ENCODE measurements at places on chromosomes 6 and 20.
A peak's percentile ranks its signal among the peaks of the same experiment; 100 is the strongest.

- no peak for DNase-seq
These were observed 164.9 kb downstream of the UTRN start for GRCh38 chr6:144449911-144450597.

DNA sequence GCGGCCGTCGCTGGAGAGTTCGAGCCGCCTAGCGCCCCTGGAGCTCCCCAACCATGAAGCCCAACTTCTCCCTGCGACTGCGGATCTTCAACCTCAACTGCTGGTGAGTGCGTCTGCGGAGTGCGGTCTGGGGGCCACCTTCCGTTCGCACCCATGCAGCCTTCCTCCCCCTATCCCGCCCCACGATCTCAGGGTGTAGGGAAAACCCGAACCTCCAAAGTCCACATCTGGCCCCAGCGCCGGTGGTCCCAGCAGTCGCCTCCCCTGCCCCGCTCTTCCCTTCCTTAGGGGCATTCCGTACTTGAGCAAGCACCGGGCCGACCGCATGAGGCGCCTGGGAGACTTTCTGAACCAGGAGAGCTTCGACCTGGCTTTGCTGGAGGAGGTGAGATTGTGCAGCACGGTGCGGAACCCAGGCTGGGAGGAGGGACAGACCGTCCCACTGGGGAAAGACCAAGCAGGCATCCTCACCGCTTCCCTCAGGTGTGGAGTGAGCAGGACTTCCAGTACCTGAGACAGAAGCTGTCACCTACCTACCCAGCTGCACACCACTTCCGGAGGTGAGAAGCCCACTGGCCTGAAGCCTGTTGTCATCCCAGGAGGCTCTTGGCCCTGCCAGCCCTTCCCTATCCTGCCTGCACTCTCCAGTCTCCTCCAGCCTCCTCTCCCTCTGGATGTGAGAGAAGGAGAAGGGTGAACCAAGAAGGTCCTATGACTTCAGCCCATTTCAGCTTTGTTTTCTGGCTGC lies 719 bp downstream of the SMPD2 start:
- peak; percentile 56 for DNase-seq

- no peak for DNase-seq
These were observed 8.7 kb upstream of the CCN5 start for GRCh38 chr20:44706301-44707017.

DNA sequence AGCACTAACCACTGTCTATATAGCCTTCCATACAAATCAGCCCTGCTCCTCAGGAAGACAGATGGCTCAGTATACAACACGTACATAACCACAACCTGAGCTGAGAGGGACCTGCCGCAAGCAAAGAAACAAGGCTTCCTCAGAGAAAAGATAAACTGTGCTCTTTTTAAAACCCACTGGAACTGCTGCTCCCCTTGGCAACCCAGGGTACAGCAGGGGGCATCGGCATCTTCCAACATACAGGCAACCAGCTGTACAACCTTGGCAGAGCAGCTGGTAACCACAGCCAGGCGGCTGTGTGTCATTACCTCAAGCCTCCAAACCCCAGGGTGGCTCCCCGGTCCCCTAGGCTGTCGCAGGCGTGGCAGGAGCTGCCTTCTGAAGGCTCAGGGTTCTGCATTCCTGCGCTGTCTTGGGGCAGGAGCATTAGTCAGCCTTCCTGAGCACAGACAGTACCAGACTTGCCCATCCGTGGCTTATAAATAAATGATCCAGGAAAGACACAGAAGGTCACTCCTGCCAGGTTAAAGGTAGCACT lies 249.5 kb downstream of the ADGRG6 start:
- no peak for DNase-seq

DNA sequence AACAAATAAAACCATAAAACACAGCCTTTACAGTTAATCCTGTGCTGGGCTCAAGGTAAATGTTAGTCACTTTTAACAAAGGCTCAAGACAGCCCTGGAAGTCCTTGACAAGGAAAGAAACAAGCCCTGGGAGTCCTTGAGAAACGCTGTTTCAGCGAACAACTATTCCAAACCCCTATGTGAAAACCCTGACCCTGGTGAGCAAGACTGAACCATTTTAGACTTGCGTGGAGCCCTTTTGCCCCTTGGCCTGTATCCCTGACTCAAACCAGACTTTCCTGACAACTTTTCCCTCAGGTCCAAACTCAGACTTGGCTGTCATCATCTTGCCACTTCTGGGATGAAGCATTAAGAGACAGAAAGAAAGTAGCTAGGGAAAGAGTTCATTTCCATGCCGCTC lies 180.4 kb downstream of the AIG1 start:
- no peak for DNase-seq

DNA sequence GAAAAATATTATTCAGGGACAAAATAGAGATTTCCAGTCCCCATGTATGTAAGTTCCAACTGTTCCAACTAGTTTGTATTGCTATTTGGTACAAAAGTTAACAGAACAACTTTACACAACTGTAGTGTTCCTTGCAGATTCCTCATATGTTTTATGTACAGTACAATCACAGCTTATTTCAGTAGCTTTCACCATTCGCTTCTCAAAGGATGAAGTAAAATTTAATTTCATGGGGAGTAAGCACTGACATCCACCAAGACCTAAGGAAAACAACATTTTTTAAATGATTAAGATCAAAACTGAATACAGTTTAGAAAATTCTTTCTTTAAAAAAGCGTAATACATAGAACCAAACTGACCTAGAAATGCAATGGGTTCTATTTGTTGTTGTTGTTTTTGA lies 24.6 kb downstream of the ZNF217 start:
- no peak for DNase-seq

DNA sequence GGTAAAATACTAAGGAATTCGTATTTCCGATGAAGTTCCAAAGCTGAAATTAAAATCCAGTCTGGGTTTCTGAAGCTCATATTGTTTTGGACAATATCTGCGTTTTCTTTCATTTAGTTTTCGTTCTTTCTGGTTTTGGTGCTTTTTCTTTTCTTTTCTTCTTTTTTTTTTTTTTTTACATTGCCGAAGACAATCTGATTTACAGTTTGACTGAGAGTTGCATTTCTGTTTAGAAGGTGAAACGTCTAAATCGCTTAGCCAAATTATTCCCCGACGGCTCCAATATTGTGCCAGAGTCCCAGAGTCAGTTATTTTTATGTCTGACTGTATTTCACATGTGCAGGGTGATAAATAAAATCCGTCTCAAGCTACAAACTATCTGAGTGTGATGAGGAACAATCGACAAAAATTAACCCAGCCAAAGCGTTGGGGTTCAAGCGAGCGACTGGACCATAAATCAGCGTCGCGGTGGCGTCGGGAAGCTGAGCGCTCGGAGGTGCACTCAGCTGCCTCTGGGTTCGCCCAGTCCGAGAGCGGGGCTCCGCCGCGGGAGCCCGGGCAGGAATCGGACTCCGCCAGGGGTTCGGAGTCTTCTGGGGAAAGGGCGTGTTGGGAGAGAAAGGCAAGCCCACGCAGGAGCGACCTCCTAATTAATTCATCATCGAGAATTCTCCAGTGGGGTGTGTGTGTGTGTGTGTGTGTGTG lies 8.2 kb upstream of the TBX18 start:
- no peak for DNase-seq

DNA sequence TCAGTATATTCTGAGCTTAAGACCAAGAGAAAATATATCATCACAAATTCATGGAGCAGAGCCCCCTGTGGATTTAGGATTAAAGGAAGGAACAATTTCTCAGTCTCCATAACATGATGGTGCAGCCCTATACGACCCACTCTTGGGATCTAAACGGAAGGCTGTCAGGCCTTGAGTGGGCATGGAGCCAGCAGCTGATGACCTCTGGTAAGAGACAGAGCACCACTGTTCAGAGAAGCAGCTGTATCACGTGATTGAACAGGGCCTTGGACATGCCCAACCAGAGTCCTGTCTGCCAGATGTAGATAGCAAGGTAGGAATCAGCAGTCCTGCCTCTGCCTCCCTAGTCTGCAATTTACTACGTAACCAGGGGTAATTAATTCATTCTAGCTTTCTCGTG lies 259.4 kb upstream of the POU3F2 start:
- peak; percentile 96 for DNase-seq

- DNase-seq, result no peak
These were observed 84.3 kb upstream of the IFNGR1 start for GRCh38 chr6:137303441-137303840.

- no peak for DNase-seq
These were observed 232.5 kb downstream of the IBTK start for GRCh38 chr6:82015043-82015442.

DNA sequence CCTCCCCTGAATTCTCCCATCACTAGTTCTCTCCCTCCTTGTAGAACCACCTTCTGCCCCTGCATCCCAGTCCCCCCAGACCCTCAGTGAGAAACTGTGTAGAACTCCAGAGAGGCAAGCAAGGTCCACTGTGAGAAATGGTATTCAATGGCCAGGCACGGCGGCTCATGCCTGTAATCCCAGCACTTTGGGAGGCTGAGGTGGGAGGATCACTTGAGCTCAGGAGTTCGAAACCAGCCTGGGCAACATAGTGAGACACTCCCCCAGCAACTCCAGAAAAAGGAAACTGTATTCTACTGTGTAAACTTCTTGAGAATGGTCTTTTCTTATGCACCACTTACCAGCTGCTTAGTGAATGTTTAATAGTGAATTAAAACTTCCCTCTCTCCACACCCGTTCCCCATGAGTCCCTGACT lies 8.2 kb upstream of the CD83 start:
- no peak for DNase-seq

DNA sequence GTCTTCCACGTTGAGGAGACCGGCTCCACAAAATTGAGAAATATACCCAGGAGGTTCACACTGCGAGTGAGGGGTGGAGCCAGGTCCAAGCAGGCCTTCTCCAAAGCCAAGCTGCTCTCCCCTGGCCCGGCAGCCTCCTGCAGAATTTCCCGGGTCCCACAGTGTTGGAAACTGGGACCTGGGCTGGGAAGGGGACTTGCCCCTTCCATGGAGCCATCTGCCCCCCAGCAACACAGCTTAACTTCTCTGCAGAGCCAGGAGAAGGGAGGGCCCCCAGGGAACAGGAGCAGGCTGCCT lies 35.4 kb downstream of the MDFI start:
- no peak for DNase-seq

DNA sequence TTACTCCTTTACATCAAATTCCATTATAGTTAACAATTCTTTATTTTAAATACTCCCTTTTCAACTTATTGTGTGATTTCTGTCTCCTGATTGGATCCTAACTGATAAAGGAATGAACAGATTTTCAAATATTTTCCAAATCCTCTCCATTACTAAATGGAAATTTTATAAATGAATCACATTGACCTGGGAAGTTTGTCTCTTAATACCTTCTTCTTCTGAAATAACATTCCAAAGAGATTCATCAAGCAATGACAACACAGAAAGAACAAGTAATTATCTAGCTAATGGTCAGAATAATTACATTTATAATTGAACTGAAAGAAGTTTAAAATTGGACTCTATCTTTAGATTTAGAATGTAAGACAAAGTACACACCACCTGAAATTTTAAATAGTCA lies 515.4 kb upstream of the PTCHD4 start:
- no peak for DNase-seq

DNA sequence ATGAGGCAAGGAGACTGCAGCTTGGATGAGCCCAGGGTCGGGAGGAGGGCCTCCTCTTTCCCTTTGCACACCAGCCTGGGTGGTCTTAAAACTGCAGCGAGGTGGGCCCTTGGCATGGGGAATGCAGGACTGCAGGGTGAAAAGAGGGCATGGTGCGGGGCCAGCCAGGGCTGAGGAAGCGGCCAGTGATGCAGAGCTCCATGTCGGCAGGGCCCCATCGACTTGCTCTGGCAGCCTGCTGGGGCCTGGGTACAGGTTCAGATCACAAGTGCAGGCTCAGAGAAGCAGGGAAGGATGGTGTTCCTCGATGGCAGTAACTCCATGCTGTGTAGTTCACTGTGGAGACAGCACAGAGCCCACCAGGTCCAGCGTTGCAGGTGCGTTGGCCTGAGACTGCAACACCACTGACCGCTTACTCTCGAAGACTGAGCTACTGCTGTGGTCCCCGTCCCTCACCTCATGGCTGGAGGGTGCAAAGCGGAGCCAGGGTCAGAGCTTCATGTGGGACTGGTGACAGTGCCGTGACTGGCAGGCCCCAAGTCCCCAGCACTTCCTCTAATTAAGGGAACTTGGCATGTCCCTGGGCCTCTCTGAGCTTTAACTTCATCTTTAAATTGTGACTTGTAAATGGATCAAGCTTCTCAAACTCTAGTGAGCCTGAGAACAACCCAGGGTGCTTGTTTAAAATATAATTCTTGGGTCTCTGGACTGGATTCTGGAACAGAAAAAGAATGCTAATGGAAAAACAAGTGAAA lies 223.2 kb downstream of the SYNDIG1 start:
- no peak for DNase-seq

DNA sequence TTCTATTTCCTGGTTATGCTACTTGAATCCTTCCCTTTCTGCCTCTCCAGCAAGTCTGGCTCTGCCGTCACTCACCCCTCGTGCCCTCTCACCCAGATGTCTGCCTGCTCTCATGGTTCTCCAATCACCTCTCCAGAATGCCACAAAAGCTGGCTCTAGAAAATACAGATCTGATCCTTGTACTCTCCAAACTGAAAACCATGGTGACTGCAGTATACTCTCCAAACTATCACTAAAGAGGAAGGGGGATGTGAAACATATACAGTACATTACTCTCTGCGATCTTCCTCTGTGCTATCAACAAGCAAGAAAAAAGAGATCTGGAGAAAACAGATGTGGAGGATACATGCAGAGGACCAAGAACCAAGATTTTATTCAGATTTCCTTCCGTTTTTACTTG lies 91.1 kb downstream of the ATXN1 start:
- DNase-seq, result no peak
